ENCODE measurements at places on chromosomes 5 and 9.

GRCh38 chr5:10306114-10306513, 1.6 kb downstream of the CMBL start:
- no peak for DNase-seq

GRCh38 chr9:87816036-87816435, 66.6 kb upstream of the SPATA31E1 start:
- no peak for DNase-seq

GRCh38 chr5:14980698-14981097, 109.1 kb upstream of the ANKH start:
- no peak for DNase-seq

DNA sequence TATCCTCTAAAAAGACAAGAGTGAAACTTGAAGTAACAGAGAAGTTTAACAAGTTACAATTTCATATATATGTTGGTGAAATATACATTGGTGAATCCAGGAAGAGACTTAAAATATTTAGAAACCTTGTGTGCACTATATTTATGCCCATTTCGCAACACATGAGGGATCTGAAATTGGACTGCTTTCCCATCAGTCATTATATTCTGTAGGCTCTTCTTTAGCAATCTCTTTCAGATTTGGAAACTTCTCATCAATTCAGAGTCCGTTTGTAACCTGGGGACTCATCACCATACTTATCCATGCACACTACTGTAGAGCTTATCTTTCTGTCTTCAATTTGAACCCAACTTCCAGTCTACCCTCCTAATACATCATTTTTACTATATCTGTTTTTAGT, 2.1 kb downstream of the ITGA1 start:
- DNase-seq: no peak

Data from kidney epithelial cell (primary cell).